GM23338 (cell line): ENCODE measurements at places on chromosomes 1 and 21.

- no peak for DNase-seq
Measured at GRCh38 chr1:18200918-18201317, 93.3 kb downstream of the IGSF21 start.

DNA sequence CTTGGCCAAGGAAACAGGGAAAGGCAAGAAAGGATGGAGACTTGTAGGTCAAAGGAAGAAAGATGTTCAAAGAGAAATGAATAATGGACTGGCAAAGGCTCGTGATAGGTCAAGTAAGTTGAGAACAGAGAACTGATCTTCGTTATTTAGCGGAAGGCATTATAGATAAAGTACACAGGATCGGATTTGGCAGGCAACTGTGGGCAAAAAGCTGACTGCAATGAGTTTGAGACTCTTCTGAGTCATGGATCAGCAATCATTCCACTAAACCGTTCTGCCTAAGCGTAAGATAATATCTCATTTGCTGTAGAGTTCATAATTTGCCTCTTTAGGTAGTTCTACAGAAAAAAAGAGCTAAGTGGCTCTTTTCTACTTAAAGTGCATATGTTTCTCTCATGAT lies 34.1 kb downstream of the KRTAP21-3 start:
- DNase-seq, result no peak

DNA sequence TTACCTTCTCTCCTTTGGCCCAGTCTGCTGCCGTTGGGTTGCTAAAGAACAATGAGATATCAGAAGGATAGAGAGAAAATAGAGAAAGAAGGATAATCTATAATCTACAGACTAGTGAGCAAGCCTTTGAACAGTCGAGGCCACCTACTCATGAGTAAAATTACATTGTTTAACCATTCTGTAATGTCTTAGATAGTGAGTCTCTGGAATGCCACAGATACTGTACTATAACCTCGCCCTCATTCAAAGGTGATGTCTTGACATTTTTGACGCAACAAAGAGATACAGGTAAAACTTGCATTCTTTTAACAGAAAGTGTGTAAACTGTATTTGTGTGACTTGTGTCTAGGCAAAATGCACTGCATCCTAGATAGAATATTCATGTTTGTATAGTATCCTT lies 77.9 kb downstream of the LAMC1 start:
- no peak for DNase-seq

GRCh38 chr1:117113199-117113598 lies 8.3 kb downstream of the TRIM45 start:
- DNase-seq, result no peak

GRCh38 chr21:35953597-35953996 lies 106.7 kb downstream of the SETD4 start:
- DNase-seq, result no peak

- no peak for DNase-seq
Measured at GRCh38 chr1:36857754-36858153, 176.6 kb downstream of the GRIK3 start.

GRCh38 chr1:235136111-235136510 lies 7.5 kb upstream of the TOMM20 start:
- no peak for DNase-seq

DNA sequence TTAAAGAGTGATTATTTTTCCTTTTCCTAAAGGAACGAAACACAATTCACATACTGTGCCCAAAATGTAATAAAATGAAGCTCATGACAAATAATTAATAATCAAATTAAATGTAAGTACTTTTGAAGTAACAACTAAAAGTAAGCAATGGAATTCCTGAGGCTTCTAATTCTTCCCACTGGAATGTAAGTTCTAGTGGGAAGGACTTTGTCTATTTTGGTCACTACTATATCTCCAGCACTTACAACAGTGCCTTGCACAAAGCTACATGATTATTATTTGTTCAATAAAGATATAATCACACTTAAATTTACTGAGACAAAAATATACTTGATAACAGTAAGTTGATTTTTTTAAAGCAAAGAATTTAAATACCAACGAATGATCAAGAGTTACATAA lies 128.8 kb downstream of the COQ8A start:
- DNase-seq, result no peak

GRCh38 chr1:109573785-109574184 lies 25.4 kb downstream of the GNAI3 start:
- DNase-seq, result no peak

GRCh38 chr1:11985851-11986250 lies 5.6 kb downstream of the MFN2 start:
- no peak for DNase-seq

DNA sequence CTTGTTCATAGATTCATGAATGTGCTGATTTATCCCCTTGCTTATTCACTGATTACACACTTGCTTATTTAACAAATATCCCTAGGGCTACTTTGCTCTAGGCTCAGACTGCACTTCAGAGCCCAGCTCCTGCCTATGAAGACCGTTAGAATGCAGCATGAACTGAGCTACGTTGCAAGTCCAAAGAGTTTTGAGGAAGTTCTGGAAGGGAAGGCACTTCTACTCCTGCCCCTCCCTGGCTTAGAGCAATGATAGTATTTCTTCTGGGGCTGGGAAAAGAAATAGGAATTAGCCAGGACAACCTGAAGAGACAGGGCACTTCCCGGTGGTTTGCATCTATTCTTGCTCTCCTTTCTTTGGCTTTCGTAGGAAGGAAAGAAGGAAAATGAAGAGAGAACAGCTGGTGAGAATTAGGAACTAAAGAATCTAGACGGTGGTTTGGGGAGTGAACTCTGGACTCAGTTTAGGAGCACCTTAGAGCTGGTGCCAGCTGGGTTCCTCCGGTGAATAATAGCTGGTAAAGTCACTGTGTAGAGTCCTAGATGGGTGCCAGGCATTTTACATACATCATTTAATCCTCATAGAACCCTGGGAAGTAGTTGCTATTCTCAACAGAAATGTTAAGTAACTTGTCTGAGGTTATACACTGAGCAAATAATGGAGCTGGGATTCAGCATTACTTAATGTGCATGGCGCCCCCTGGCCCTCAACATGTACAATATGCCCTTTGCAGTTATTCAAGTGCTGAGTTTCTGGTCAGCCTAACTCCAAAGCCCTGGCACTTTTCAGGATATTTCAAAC lies 65.9 kb downstream of the NDUFS5 start:
- DNase-seq, result peak; percentile 87

DNA sequence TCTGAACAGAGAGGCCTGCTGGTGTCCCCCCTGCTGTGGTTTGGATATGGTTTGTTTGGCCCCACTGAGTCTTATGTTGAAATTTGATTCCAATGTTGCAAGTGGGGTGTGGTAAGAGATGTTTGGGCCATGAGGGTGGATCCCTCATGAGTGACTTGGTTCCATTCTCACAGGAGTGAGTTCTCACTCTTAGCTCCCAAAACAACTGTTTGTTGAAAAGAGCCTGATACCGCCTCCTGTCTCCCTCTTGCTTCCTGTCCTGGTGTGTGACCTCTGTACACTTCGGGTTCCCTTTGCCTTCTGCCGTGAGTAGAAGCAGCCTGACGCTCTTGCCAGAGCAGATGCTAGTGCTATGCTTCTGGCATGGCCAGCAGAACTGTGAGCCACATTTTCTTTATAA lies 60.5 kb downstream of the C21orf91 start:
- DNase-seq, result no peak

GRCh38 chr21:27286760-27287159 lies 319.9 kb upstream of the ADAMTS5 start:
- DNase-seq, result no peak

DNA sequence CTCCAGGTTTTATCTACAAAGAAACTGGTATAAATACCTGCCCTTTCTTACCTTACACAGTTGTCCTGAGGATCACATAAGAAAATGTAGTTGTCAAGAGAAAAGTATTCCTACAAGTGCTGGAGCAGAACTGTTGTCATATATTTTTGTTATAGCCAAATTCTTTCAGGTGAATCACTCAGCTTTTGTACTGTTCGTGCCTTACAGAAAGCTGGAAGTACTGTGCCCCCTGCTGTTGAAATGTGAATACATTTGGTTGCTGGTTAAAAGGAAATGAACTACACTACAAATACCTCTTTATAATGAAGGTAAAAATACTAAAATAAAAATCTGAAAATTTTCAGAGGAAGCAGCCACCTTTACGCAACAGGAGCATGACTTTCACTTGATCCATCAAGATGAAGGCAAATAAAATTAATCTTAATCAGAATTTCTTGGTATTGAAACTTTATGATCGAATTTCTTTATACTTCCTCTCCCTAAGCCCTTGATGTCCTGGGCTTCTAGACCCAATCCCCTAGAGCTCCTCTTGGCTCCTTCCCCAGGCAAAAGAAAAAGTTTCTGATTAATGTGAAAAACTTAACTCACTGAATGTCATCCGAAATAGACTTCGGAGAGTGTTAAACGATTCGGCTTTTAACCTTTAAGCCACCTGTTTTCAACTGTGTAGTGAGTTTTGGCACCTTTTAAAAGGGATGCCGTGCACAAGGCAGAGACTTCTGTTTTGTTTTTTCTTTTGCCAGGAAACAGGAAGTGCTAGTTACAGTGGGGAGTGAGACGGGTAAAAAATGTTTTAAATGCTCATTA lies 12.5 kb downstream of the CHML start:
- peak; percentile 79 for DNase-seq

- no peak for DNase-seq
Measured at GRCh38 chr21:36784947-36785346, 86.0 kb downstream of the SIM2 start.

- peak; percentile 33 for DNase-seq
Measured at GRCh38 chr1:233180641-233181364, 114.7 kb downstream of the PCNX2 start.

DNA sequence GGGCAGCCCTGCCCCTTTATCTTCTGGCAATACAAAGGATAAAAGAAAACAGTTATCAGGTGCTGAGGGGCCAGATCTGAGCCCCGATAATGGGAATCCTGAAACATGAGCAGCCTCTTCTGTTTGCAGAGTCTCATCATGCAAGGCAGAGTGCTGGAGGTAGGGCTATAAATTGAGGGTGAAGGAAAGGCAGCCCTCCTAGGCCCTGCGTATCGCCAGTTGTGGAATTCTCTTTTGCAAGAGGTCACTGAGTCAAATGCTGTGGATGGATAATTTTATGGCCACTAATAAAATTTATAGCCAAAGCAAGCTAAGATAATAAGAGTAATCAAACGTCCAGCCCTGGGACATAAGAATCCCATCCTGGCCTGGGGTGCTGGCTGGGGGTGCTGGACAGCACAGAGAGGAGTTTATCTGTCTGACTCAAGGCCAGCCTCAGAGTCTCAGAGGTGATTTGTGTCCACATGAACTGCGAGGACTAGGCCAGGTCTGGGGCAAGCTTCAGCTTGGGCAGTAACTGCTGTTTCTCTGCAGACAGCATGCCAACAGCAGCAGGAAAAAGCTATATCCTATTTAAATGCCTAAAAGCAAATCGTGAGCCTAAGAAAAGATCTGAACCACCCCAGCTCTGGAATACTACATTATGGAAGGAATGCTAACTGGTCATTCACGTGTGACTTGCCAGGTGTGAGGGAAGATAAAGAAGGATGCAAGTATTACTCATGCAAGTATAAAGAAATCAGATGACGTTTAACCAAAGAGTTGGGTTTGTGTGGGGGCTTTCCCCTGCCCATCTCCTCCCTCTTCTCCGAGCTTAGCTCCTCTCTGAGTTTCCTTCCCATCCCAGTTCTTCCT lies 254.8 kb downstream of the KIF26B start:
- no peak for DNase-seq

DNA sequence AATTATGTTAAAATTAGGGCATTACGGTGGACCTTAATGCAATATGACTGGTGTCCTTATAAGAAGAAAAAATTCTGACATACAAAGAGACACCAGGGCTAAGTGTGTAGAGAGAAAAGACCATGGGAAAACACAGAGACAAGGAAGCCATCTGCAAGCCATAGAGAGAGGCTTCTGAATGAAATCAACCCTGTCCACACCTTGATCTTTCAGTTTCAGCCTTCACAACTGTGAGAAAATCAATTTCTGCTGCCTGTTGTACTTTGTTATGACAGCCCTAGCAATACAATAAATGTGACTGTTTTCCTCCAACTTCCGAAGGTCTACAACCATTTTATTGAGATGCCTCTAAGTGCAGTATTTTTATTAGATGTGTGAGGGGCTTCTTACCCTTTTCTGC lies 1407.2 kb downstream of the MRPL39 start:
- no peak for DNase-seq

DNA sequence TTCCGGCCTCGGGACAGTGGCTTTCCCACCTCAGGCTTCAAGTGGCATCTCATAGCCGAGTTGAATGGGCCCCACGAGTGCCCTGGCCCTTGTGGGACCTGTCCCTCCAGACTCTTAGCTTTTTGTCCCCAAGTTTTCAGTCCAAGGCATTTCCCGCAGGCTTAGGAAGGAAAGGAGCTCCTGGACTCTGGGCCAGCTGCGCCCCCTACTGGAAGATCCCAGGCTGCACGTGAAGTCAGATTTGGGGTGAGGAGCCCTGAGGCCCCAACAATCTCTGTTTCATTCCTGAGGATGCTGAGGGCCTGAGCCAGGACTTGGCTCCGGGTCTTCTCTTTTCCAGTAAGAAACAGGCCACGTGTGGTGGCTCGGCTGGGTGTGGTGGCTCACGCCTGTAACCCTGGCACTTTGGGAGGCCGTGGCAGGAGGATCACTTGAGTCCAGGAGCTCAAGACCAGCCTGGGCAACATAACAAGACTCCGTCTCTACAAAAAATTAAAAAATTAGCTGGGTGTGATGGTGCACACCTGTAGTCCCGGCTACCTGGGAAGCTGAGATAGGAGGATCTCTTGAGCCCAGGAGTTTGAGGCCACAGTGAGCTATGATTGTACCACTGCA lies 67.4 kb downstream of the ARHGEF10L start:
- DNase-seq, result peak; percentile 94

GRCh38 chr1:229336345-229336744 lies 6.5 kb downstream of the CCSAP start:
- DNase-seq, result no peak

- DNase-seq, result no peak
Measured at GRCh38 chr1:2154022-2154421, 40.5 kb downstream of the FAAP20 start.

- DNase-seq, result no peak
Measured at GRCh38 chr1:166969074-166969677, 6.2 kb downstream of the ILDR2 start.

GRCh38 chr1:112244131-112244530 lies 151.9 kb upstream of the CTTNBP2NL start:
- no peak for DNase-seq

DNA sequence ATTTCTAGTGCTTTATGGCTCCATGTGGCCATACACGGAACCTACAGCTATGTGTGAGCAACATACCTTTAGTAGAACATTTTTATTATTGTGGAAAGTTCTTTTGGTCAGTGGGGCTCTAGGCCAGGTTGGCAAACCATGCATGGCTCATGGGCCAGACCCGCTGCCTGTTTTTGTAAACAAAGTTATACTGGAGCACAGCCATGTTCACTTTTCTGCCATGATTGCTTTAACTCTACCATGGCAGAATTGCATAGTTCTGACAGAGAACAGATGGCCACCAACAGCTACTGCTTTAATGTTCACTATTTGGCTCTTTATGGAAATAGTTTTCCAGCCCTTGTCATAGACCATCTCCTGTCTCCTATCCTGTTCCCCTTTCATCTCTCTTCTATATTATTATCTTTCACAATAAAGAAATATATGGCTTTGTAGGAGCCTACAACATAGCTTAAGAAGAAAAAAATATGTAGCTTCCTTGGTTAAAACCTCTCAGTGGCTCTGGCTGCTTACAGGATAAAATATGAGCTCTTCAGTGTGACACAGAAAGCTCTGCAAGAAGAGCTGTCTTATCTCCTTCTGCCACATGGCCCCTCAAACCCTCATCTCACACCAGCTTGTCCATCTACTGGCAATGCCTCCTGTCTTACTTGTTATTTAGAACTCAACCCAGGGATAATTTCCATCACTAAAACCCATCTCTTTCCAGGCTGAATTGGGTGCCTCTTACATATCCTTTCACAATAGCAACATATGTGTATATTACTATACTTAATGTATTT lies 54.6 kb upstream of the RWDD3 start:
- no peak for DNase-seq
